ENCODE measurements at places on chromosomes 4 and X.

DNA sequence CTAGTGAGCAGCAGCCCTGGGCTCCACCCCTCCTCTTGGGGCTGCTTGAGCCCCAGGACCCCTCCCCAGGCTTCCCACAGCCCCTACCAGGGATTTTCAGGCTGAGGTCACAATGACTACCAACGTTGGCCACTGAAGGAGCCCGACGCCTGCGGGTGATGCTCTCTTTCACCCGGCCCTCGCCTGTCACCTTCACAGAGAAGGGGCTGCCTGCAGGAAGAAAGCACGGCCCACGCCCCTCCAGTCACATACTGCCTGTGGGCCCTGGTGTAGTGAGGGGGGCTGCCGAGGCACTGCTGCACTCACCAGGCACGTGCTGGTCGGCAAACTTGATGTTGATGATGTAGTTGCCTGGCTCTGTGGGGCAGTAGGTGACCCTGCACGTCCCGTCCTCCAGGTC, 22.0 kb downstream of the FLNA start:
- DNase-seq, result no peak

- DNase-seq, result no peak
Observed at GRCh38 chrX:24619647-24620046, 27.5 kb downstream of the PCYT1B start.

DNA sequence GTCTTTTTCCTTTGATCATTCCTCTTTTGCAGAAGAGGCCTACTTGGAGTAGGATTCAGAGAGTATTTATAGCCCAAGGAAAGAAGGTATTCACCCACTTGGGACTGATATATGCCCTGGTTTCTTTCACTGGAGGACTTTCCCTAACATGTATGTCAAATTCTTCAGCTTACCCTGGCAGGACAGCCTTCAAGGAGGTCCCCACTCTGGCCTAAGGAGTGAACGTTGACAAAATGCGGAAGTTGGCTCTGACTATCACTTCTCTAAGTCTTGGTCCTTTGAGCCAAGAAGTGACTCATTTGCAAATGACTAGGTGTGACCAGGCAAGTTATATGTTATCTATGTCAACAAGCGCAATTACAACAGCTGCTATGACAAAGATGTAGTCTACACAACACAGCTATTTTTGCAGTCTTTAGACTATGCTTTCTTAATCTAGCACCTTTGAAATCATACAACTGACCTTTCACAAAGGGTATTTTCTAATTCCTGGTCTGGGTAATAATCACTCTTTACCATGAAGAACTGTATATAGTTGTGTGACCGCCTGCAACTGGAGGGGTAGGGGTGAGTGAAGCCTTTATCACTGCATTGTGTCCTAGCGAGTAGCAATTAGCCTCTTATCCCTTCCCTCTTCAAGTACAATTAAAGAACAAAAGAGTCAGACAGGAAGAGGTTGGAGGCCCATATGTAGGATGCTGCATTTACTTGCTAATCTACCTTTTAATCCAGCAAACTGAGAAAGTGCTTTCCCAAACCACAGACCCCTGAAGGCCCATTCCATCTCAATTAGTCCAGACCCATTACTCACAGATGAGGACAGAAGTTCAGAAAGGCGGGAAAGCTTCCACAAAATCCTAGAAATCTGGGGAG, 50.1 kb downstream of the RASGEF1B start:
- no peak for DNase-seq

DNA sequence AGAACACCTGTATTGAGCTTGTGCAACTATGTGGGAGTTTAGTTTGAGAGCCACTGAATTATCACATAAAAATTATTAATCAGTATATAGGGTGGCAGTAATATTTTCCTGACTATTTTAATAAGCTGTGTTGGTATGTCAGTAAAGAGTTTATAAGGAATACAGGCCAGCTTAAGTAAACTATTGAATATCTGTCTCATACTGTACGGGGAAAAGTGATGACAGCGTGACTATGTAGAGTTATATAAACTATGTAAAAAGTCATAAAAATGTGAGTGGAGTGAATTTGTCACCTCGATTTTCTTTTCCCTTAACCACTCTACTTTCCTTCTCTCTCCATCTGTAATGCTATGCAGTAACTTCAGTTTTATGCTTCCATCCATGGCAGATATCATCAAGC, 250.2 kb downstream of the BMPR1B start:
- no peak for DNase-seq

GRCh38 chr4:106981431-106981830, 54.7 kb downstream of the DKK2 start:
- no peak for DNase-seq

GRCh38 chr4:140995058-140995457, 138.2 kb downstream of the RNF150 start:
- no peak for DNase-seq

DNA sequence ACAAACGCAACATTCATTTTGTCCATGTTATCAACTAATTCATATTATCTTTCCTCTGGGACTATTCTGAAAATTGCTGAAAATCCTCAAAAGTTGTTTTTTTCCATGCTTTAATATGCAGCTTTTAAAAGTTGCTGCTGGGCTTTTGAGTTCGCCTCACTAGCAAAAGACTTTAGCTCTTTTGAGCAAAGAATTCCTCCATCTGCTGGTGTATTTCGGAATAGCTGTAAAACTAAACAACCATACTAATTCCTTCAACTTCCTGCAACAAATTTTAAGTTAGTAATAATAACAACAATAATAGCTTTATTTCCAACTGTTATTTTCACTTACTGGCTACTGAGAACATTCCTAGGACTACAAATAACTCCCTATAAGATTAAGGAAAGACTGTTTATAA, 124.5 kb upstream of the PLAC1 start:
- DNase-seq, result no peak

DNA sequence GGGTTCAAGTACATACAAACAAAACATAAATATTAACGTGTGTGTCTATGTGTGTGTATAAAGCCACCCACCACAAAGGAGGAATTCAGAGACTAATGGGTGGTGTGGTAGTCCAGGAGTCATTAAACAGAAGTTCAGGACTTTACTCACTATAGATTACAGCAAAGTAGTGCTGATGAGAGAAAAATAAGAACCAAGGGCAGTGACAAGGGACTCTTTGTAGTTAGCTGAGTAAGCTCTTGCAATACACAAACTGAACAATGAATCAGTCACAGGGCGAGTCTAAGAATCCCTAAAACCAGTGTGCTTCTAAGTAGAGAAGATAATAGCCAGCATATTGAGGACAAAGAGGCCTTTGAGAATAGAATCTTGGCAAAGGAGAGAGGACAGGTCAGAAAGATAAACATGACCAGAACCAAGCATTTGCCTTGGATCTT, 232.4 kb downstream of the PPP3CA start:
- DNase-seq, result no peak

DNA sequence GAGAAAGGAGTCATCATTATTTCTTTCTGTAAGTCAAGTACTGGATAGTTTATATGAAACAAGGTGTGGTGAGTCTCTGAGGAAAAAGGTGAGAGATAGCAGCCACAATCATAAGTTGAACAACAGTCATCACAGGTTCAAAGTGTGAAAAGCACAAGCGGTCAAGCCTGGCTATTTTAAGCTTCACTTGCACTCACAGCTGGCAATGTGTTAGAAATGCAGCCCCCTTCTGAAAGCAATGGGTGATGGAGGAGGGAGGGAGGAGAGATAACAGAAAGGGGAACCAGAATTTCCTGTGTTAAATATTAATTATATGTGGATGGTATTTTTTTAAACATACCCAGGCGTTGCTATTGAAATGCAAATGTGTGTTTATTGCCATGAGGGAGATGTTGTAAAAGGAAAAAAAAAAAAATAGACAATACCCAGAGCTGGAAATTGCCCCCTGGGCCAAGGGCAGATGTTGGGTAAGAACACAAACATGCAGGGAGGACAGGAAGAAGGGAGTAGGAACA, 26.9 kb upstream of the BMP3 start:
- DNase-seq, result no peak

- no peak for DNase-seq
Observed at GRCh38 chr4:88802138-88802537, 104.5 kb upstream of the NAP1L5 start.

GRCh38 chrX:148930206-148930729, 429.9 kb downstream of the AFF2 start:
- no peak for DNase-seq

DNA sequence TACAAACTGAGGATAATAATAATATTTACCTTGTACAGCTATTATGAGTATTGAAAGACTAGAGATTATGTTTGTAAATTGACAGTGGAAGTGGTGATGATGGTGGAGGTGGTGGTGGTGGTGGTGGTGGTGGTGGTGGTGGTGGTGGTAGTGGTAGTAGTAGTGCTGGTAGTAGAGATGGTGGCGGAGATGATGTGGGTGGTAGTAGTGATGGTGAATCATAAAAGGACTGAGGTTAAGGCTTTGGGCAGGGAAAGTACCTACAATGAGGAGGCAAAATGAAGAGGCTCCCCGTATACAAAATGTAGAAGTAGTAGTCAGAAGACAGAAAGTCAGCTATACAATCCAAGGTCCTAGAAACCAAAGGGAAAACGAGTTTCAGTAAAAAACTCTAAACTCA, 214.1 kb downstream of the BCOR start:
- no peak for DNase-seq

DNA sequence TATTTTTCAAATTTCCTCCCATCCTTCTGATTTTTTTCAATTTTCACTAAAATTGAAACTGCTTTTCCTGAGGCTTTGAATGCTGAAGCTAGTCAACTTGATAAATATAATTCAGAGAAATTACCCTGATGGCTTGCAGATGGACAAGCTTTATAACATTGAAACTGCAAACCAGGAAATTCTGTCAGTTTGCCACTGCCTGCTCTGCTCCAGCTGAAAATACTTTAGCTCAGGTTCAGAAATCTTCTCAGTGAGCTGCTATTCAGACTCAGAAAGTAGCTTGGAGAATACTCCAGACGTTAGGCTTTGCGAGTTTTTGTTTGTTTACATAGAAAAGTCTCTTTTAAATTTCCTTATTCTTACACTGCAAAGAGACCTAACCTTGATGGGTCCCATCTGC, 1574.7 kb downstream of the STIM2 start:
- no peak for DNase-seq

DNA sequence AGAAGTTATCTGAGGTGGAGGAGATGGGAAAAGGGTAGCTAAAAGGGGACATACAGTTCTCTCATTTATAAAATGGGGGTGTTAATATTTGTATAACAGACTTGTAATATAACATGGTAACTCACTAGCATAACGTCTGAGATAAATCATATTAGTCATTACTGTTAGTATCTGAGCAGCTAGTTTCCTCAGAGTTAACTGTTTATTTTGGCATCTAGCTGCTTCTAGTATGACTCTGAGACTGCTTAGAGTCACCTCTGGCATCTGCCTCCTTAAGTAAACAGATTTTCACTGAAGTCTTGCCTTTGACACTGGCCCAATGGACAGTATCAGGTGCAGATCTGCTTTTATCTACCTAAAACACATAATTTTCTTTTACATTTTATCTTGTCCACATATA, 58.1 kb downstream of the SLC30A9 start:
- no peak for DNase-seq

- no peak for DNase-seq
Observed at GRCh38 chr4:103887191-103887590, 167.4 kb upstream of the TACR3 start.

DNA sequence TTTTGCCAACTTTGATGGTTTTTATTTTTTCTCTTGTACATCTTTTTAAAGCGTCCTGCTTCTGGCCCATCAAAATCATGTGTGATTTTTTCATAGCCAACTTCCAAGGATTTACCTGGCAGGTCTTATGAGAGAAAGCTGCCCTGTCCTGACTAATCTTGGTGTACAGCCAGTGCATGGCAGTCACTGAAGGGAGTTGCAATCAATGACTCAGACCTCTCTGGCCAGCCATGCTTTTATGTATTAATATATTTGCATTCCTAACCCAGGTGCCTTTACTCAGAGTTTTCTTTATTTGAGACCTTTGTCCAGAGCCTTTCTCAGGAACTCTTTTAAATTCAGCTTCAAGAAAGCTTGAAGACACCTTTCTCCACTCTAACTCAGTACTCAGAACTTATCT, 691.5 kb upstream of the HTR2C start:
- no peak for DNase-seq

DNA sequence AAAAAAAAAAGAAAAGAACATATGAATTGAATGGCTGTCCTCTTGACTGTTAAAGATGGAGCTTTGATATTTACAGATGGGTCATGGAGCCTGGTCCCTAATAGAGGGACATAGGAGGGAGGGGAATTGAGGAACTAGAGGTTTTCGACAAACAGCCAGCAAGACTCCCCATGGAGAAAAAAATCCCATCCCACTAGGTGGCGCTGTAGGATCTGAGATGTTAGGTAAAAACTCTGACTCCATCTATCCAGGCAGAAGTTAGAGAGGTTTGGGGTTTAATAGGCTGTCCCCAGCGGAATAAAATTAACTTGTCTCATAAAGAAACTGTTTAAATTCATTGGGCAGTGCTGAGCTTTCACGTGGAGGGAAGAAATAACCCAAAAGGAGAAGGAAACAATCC, 45.9 kb downstream of the HMGB2 start:
- DNase-seq, result peak; percentile 64

- DNase-seq, result no peak
Observed at GRCh38 chrX:17563515-17563914, 173.8 kb upstream of the SCML1 start.

DNA sequence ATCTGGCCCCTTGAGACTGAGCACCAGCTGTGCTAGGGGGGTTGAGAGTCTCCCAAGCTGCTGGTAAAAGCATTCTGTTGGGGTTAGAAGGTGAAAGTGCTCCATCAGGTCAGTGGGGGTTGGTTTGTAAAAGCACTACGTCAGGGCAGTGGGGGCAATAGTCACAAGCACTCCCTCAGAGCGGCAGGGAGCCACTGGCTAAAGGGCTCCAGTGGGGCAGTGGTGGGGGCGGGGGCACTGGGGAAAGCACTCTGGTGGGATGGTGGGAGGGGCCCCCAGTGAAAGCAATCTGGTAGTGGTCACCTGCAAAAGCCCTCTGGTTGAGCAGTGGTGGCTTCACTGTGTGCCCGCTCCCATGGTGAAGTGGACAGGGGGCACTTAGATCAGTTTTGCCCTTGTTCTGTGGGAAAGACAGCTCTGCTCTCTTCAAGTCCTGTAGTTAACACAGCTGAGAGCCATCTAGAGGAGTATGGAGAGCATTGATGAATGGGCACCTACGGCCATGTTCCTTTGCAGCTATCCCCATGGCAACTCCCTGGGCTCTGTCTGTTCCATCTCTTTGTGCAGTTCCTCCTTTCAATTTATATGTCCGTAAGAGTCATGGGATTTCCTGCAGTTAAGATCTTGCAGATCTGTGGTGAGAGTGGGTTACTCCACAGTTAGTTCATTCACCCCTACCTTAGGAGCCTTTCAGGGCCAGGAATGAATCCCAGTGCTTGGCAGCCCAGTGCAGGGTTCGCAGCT, 106.4 kb downstream of the SH3BGRL start:
- no peak for DNase-seq

- no peak for DNase-seq
Observed at GRCh38 chr4:66182636-66183035, 512.3 kb upstream of the EPHA5 start.

GRCh38 chrX:37370499-37371141, 21.5 kb downstream of the PRRG1 start:
- DNase-seq, result no peak

GRCh38 chrX:97397371-97397770, 513.7 kb downstream of the RPA4 start:
- DNase-seq, result no peak

- DNase-seq, result no peak
Observed at GRCh38 chrX:24646745-24647182, 383 bp downstream of the PCYT1B start.

GRCh38 chrX:53004811-53005210, 43.8 kb upstream of the GPR173 start:
- DNase-seq, result no peak

- DNase-seq, result no peak
Observed at GRCh38 chr4:99586322-99586721, 11.7 kb downstream of the MTTP start.

- DNase-seq, result no peak
Observed at GRCh38 chr4:33134366-33134765, 2414.2 kb downstream of the PCDH7 start.
